ENCODE measurements at places on chromosomes 3 and 15. TPM values are rescaled to one million over a fixed set of nuclear protein-coding genes. Genes with fewer than 3 reads are reported as not detected.

- DNase-seq = no peak
Observed at GRCh38 chr3:36362973-36363372, 17.3 kb upstream of the STAC start.

DNA sequence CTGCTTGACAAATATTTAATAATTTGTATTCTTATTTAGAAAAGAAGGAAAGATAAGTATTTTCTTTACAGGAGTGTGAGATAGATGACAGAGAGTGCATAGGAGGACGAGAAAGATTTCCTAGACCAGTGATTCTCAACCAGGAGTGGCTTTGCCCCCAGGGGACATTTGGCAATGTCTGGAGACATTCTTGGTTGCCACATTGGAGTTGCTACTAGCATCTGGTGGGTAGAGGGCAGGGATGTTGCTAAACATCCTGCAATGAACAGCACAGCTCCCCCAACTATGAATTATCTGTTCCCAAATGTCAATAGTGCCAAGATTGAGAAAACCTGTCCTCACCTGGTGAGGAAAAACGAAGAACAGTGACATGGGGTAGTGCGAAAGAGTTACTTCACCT is 30.8 kb upstream of the MINAR1 start:
- no peak for DNase-seq

GRCh38 chr3:38603731-38604131 is 45.8 kb downstream of the SCN5A start:
- DNase-seq = no peak

GRCh38 chr3:184085389-184085852 is 11.4 kb upstream of the HTR3E start:
- no peak for DNase-seq

Gene CYP1A2
- not detected for total RNA-seq

Gene MASP1
- 17.2 TPM for total RNA-seq

- DNase-seq = no peak
Observed at GRCh38 chr3:128077665-128078064, 25.4 kb downstream of the SEC61A1 start.

- DNase-seq = no peak
Observed at GRCh38 chr3:151979906-151980305, 106.5 kb downstream of the SUCNR1 start.

GRCh38 chr3:71854096-71854495 is 69.1 kb upstream of the PROK2 start:
- no peak for DNase-seq

DNA sequence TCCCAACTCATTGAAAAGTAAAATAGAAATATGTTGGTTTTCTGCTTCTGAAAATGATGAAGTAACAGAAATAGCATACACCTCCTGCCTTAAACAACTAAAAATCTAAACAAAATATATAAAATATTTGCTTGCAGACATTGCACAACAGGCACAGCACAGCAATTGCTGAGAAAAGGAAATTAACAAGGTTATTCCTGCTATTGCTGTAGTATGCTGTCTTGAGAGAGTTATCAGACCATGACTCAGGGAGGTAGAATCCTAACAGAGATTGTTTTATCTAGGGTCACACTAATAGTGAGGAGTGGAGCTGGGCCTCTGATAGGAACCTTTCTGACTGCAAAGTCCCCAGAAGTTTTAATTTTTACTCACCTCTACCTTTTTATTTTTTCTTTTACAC is 72.6 kb downstream of the ZBTB20 start:
- DNase-seq = no peak

DNA sequence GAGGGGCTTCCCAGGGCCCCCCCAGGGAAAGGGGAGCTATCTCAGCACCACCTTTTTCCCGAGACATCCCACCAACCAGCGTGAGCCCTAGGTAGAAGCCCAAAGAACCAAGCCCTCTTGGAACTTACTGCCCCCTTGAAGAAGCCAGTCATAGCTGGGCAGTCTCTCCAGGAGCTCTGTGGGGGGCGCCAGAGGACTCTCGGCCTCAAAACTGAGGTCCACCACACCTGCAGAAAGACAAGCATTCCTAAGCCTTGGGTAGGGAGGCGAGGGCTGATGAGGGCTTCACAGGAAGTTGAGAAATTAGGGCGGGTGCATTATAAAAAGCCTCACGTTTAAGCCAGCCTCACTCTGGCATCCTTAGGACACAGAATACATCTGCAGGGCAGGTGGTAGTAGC is 9.0 kb downstream of the SSUH2 start:
- DNase-seq = no peak

GRCh38 chr15:53397041-53397616 is 362.3 kb downstream of the WDR72 start:
- no peak for DNase-seq

DNA sequence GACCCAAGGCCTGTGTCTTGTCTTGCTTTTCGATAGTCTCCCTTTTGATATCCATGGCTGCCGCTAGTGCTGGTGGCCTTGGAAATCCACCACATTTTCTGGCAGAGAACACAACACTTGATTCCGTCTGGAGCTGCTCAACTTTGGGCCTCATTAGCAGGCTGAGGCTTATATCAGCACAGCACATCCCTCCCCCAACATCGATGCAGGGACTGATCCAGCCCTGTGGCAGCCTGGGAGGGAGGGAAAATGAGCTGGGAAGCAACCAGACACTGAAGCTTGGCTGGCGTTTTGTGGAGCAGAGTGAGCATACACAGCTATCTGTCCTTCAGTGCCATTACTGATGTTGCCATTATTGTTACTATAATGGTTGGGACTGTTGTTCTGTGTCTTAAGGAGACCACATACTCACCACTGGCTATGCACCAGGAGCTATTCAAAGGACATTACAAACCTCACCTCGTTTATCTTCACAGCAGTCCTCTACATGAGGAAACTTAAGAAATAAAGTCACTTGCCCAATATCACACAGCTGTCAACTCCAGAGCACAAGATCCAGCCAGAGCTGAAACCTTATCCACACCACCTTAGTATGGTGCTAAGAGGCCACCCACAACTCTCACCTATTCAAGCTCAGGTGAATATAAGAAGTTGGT is 102.9 kb downstream of the SUCLG2 start:
- no peak for DNase-seq

DNA sequence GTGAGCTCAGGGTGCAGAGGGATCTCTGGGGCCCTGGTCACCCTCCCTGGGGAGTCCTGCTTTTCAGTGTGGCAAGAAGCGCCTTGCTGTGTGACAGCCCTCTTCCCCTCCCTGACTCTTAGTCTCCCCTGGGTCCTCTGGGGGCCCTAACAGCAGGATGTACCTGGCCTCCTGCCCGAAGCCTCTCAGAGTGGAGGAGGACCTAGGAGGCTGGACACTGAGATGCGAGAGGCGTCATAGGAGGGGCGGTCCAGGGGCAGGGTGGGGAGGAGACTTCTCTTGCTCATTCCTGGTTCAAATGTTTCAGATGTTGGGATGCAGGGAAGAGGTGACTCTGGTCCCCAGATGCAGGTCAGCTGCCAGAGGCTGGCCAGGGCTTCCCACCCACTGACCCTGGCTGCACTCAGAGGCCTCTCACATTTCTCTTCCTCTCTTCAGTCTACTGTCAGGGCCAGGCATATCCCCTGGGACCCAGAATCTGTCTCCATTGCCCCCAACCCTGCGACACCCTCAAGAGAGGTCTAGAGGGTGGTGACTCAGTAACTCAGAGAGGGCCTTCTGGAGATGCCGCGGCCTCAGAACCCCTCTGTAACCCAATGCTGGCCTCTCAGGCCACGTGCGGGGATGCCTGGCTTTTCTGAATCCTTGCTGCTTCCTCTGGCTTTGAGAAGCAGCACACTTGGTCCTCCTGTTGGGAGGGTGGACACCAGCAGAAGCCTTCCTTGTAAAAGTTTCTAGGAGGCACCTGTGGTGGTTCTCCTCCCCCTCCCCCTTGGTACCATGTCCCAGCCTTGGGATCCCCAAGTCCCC is 25.9 kb downstream of the SNX33 start:
- DNase-seq = no peak

- DNase-seq = no peak
Observed at GRCh38 chr3:152198665-152199064, 70.1 kb upstream of the MBNL1 start.

Gene GHSR
- not detected for total RNA-seq

- no peak for DNase-seq
Observed at GRCh38 chr15:58724466-58724865, 25.0 kb downstream of the ADAM10 start.

Gene CCR2
- 0.31 TPM for total RNA-seq

- DNase-seq = no peak
Observed at GRCh38 chr3:71097557-71097956, 486.0 kb downstream of the FOXP1 start.

Gene ROPN1
- 0.16 TPM for total RNA-seq

Gene SCG3
- total RNA-seq = 30.6 TPM

- DNase-seq = no peak
Observed at GRCh38 chr15:90049666-90050604, 48.8 kb downstream of the ZNF710 start.

Gene ACTRT3
- 3.3 TPM for total RNA-seq

Gene ANKUB1
- total RNA-seq = 0.78 TPM

- no peak for DNase-seq
Observed at GRCh38 chr15:96619174-96619573, 288.7 kb downstream of the NR2F2 start.

- DNase-seq = no peak
Observed at GRCh38 chr3:106125321-106125720, 256.5 kb upstream of the CBLB start.

Gene CSPG5
- 131 TPM for total RNA-seq
